ENCODE measurements at places on chromosomes 4 and X. TPM values are rescaled to one million over a fixed set of nuclear protein-coding genes. Genes with fewer than 3 reads are reported as not detected.

GLUD2 gene
- total RNA-seq = 1.9 TPM

ANXA10 gene
- total RNA-seq = not detected

PAK3 gene
- 0.47 TPM for total RNA-seq

SLC34A2 gene
- total RNA-seq = not detected

DNA sequence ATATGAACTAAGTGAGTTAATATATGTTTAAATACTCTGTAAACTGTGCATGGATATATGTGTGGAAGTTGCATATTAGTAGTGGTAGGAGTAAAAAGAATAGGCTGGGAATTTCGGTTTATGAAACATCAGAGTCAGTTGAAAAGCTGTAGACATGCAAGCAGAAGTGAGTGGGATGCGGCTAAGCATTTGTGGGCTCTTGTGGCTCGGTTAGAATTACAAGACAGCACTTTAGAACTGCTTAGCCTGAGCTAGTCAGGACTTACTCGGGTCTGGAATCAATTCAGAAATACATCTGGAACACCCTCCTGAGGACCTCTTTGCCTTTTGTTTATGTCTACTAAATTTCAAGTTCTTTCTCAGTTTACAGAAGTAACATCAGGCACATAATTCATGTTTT lies 93.6 kb downstream of the AFF2 start:
- DNase-seq = no peak

DNA sequence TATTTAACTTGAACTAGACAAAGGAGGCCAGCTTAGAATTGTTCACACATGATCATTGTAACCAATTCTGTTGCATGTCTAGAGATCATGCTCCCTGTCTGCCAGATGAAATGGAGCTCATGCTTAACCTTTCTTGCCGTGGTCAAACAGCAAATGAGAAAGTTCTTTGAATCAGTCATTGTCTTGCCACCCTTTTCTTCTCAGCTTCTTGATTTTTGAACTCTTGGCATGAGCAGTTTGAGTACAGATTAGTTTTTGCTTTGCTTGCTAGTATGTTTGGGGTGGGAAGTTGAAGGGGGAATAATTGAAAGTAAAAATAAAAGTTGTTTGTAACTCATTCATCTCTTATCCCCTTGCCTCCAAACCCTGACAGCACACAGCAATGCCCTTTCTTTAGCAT lies 4.7 kb downstream of the MTM1 start:
- DNase-seq = no peak

GRCh38 chr4:84051089-84051488 lies 448.0 kb downstream of the NKX6-1 start:
- no peak for DNase-seq

- no peak for DNase-seq
Measured at GRCh38 chr4:56630876-56631666, 50.0 kb downstream of the HOPX start.

- DNase-seq = no peak
Measured at GRCh38 chr4:4472344-4472958, 69.4 kb downstream of the STX18 start.

DNA sequence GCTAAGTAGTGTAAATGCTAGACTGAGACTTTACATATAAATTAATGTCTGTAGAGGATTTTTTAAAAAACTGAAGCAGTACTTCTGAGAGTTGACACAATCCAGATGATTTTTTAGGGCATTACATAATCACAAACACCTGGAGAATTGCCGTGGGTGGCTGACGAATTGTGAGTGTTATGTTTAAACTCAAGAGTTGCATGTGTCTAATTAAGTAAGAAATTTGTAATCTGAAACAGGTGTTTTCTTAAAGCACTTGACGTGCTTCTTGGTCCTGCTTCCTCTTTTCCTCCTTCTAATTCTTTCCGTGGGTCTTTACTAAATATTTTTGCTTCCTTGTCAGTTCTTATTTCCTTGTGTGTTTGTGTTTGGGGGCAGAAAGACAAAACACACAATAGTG lies 27.8 kb downstream of the PIR start:
- DNase-seq = no peak

- DNase-seq = no peak
Measured at GRCh38 chrX:30301208-30301607, 8.0 kb downstream of the NR0B1 start.

DNA sequence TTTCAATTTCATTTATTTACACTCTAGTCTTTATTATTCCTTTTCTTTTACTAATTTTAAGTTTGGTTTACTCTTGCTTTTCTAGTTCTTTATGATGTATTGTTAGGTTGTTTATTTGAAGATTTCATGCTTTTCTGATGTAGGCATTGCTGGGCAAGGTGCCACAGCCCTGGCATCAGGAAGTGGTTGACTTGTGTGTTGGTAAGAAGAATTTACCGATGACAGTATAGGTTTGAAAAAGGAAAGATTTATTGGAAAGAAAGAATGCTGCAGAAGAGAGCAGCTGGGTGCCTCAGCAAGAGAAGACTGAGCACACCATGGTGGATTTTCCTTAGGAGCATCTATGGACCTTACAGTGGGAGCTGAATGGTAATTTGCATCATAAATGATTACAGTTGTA lies 153.2 kb downstream of the KLF8 start:
- DNase-seq = no peak
